Activated CD4-positive, alpha-beta T cell treated with anti-CD3 and anti-CD28 coated beads for 4 hours (primary cell): ENCODE measurements at places on chromosomes 3 and 15.

DNA sequence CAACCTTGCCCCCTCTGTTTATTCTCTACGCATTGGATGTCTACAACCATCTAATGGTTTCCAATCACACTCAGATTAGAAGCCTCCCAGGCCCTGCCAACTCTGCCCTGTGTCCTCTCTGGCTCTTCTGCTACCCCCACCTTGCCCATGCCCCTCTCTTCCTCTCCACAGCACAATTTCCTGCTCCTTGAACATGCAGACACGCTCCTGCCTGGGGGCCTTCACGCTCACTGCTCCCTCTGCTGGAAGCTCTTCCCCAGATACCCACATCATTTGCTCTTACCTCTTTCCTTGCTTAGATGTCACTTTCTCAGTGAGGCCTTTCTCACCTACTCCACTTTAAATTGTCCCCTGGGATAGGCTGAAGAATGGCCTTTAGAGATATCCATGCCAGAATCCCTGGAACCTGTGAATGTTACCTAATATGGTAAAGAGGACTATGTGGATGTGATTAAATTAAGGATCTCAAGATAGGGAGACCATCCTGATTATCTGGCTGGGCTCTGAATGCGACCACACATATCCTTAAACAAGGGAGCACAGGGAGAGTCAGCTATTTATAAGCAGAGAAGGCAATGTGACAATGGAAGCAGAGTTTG lies 9.9 kb downstream of the KY start:
- no peak for DNase-seq

DNA sequence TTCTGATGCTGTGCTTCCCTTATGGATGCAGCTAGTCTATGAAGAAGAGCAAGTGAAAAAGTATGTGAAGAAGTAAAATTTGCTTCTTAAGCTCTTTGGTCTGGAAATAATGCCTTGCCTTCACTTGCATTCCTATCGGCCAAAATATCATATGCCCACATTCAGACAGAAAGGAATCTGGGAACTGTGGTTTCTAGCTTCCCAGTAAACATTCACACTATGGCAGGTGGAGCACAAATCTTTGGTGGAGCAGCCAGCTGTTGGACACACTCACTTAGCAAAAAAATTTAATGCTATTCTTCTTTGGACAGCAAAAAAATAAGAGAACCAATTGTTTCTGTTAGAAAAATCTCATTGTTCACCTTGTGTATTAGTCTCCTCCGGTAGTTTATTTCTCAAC lies 12.3 kb upstream of the COL6A6 start:
- DNase-seq: no peak

DNA sequence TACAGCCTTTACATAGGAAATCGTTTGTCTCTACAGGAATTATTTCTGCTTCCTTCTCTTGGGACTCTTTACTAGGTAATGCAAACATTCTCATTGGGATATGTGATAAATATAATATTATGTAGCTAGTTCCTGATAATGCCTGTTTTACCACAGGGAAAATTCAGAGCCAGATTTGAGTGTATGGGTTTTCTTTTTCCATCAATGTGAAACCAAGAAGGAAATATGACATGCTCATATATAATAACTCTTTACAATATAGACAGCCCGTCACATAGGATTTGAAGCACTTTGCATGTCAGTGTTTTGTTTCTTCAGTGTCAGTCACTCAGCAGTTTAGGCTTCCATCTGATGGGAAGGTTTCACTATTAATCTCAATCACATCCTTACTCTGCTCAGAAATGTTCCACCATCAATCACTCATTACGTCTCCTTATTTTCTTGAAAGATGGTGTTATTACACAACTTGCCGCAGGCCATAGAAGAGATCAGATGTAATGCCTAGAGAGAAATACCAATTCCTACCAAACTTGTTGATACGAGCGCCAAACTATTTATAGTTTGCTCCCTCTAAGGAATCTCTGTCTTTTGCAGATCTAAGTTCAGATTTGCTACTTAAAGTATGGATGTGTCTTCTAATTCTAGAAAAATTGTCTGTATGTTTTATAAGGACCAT lies 314.8 kb downstream of the DIPK2A start:
- DNase-seq: no peak

DNA sequence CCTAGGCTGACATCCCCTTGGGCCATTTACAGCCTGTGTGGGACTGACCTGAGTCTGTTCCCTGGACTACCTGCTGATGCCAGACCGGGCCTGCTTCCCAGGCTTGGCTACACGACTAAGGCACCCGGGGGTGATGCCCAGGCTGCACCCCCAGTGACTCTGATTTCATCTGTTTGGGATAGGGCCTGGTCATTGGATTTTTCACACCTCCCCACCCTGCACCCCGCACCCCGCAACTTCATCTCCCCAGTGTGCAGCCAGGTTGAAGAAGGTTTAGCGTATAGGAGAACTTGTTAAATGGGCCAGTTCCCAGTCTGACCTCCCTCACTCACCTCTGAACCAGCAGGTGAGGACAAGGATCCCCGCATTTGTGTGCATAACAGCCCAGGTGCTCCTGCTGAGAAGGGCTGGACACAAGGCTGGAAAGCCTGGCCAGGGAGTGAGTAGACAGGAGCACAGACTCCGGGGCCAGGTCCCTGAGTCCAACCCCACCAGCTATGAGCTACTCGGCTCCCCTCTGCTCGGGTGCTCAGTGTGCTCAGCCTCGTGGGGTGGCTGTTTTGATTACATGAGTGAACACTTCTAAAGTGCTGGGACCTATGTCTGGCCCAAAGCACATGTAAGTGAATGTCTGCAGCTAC lies 18.5 kb downstream of the SLC6A20 start:
- DNase-seq: no peak

- no peak for DNase-seq
Observed at GRCh38 chr15:66070220-66070934, 183.2 kb downstream of the MEGF11 start.
